Umbilical cord (tissue), 2 donors: ENCODE measurements at places on chromosomes 5 and 9.

DNA sequence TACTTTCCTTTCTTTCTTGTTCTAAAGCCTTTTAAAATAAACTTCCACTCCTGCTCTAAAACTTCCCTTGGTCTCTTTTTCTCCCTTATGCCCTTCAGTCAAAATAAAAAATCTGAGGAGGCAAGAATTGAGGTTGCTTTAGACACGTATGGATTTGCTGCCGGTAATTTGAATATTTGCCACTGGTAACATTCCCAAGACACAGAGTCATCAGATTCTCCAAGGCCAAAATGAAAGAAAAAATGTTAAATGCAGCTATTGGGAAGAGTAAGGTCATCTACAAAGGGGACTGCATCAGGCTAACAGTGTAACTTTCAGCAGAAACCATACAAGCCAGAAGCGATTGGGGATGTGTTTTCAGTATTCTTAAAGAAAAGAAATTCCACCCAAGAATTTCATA lies 311.1 kb downstream of the CDH18 start:
- no peak for DNase-seq

DNA sequence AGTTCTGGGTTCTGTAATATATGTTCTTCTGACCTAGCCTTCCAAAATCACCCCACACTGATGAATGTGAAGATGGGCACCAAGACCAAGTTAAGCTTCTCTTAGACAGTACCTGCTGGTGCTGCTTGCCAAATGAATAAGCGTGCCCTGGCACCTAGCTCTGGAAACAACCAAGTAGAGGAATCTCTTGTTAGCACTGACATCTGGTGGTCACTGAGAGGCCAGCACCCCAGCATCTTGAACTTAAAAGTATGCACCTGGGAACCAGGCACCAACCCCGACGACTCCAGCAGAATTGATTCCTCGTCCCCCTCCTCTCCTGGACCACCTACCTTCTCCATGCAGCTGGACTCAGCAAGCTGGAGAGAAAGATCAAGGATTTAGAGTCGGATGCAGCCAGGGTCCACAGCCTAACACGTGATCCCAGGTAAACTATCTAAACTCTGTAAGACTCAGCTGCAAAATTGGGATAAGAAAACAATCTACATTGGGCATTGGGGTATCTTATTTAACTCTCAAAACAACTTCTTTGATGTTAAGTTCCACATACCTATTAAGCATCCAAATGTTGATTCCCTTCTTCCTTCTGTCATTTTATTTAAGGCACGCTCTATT lies 89.8 kb downstream of the SLC1A3 start:
- DNase-seq: peak; percentile 64

DNA sequence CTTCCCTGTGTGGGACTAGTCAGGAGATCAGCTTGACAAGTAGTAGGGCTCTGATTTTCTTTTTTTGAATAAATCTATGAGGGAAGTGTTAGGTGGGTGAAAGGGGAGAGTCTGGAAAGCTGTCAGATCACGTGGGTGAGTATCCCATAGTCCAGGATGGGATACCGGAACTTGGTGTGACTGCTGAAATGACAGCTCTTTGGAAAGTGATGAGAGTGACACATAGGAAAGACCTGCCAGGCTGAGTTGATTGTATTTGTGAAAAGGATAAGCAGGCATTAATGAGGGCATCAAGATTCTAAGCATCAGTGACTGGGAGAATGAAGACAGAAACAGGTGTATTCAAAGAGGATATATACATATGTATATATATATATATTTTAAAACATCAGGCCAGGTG lies 35.6 kb downstream of the ACTBL2 start:
- DNase-seq: no peak

DNA sequence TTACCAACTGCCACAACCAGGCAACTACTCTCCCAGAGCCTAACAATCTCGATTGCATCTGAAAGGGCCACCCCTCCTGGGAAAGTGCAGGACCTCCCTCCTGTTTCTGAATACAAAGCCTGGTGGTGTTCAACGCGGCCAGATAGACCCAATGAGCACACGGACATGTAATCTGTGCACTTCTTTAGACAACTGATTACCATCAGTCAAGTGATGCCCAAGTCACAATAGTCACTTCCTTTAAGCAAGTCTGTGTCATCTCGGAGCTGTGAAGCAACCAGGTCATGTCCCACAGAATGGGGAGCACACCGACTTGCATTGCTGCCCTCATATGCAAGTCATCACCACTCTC lies 739 bp downstream of the C9orf72 start:
- peak; percentile 67 for DNase-seq

DNA sequence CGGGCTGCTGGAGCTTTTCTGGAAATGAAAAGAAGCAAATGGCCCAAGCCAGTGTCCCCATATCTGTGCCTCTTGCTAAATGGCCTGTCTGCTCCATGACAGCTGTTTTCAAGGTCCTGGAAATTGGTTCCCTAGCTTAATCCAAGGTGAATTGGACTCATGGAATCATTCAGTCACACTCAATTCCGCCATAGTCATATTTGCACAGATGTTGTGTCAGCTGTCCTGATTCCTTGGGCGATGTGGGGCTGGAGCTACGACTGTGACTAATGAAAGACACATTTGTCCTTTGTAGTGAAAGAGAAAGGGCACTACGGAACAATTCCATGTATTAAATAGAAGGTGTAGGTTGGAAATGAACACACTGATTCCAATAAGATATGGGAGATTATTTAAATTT lies 102.9 kb upstream of the MEGF10 start:
- DNase-seq: no peak
